ENCODE measurements at places on chromosomes 16 and 17.

DNA sequence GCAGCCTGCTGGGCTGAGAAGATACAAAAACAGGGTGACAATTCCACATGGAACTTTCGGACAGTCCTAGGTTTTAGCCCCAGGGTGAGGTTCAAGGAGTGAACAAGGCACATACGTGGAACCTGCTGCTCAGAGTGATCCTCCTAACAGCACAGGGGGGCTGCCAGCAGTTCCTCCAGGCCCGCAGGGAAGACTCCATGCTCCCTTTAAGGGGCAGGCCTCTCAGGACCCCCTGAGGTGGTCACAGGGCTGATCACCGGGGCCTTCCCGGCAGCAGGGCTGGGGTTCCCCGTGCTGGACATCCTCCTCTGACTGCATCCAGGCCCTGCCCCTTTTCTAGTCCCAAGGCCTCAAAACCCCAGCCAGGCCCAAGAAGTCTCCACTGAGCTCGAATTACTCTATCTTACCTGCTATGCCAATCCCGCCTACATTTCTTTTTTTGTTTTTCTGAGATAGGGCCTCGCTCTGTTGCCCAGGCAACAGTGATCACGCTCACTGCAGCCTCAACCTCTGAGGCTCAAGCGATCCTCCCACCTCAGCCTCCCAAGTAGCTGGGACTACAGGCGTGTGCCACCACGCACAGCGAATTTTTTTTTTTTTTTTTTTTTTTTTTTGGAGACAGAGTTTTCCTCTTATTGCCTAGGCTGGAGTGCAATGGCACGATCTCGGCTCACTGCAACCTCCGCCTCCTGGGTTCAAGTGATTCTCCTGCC is 10.4 kb downstream of the CANT1 start:
- DNase-seq = no peak

DNA sequence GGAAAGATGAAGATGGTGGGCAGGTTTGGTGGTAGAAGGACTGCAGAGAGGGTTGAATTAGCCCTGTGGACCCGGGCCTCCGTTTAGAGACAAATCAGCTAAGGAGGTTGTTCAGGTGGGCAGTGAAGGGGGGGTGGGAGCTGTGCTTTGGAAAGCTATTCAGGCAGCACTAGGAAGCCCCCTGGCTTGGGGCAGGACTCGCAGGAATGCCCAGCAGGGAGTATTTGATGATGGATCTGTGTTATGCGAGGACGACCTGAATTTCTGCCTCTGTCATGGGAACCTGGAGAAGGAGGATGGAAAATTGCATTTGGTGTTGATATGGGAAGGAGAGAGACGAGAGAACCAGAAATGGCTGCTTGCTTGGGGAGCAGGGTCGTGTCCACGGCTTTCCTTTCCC is 3.5 kb downstream of the SPDYE4 start:
- DNase-seq = no peak

- no peak for DNase-seq
Measured at GRCh38 chr17:64399071-64399766, 8.6 kb upstream of the PECAM1 start.

DNA sequence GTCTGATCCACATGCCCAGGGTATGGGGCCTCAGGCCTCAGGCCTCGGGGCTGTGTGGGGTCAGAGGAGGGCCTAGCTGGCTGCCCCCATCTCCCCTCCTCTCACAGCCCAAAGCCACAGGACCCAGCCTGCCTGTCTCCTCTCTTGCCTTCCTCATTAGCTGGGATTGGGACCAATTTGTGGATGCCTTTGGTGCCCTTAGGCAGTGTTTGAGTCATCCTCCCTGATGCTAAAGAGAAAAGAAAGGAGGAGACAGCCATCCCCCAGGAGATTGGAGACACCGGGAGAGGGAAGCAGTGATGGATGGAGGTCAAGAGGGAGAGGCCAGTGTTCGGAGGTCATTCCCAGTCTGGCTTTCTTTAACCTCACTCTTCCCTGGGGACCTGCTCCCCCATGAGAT is 23.3 kb upstream of the NOG start:
- DNase-seq = no peak

- DNase-seq = no peak
Measured at GRCh38 chr16:31711344-31711845, 162.2 kb upstream of the ZNF267 start.

DNA sequence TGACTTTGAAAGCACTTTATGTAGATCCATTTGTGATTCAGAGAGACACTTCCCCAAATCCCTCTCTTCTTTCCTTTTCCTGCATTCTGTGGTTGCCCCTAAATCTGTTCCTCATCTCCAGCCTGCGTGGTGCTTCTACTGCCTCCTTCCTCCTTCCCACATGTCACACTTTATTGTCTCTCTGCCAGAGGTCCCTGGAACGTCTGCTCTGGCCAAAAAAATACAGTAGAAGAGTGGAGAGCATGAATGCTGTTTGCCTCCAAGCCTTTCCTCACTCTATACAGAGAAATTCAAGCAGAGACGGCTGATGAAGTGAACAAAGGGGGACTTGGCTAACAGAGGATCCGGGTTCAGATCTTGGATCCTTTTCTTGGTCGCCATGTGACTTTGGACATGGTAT is 22.8 kb upstream of the IRX3 start:
- DNase-seq = no peak

- no peak for DNase-seq
Measured at GRCh38 chr16:80144191-80144590, 396.6 kb upstream of the DYNLRB2 start.

DNA sequence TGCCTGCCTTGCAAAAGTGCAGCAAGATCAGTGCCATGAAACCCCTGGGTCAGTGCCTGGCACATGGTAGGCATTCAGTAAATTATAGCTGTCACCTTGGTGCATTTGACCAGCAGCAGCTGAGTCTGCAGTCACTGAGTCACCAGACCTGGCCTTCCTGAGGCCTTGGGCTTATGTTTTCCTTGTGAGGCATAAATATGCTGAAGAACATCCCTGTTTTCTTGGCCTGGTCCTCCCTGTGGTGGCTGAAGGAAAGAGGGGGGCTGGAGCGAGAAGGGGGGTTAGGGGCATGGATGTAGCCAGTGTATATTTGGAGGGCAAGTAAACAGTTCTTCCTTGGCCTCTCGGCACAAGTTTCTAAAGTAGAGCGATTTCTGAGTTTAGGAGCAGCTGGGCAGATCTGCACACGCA is 26.5 kb downstream of the EPN2 start:
- no peak for DNase-seq

DNA sequence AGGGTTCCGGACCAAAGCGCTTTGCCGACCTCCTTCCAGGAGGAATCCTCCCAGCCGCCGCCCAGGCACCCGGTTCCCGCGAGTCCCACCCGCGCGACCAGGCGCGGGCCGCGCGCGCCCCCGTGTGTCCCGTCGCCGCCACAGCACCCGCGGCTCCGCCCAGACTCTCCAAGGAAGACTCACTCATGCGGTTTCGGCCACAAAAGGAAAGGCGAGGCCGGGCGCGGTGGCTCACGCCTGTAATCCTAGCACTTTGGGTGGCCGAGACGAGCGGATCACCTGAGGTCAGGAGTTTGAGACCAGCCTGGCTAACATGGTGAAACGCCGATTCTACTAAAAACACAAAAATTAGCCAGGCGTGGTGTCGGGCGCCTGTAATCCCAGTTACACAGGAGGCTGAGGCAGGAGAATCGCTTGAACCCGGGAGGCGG is 3.5 kb upstream of the PKMYT1 start:
- DNase-seq = peak; percentile 76

DNA sequence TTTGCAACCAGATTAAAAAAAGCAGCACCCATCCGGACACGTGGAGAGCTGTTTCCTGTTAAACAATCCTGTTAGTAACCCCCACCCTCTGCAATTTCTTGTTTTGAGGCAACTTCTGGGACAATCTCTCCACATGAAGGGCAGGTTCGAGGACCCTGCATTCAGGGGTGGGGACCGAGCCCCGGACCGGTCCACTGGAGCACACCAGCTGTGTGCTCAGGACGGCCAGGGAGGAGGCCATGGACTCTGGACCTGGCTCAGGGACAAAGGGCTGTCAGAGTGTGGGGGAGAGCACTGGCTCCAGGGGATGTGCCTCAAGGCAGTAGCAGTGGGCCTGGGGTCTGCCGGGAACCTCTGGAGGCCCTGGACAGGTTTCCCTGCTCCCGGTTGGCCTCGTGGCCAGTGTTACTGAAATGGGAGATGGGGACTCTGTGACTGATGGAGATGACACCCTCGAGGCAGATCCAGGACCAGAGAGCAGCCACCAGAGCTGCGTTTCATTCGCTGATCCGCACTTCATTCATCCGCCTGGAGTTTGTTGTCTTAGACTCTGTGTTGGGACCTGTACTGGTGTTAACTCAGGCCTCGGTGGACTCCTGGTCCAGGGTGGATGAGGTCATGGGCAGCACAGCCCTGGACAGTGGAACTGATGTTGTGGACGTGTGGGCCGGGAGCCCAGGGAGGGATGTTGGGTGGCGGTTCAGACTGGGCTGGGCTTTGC is 2.9 kb upstream of the CPNE7 start:
- no peak for DNase-seq

DNA sequence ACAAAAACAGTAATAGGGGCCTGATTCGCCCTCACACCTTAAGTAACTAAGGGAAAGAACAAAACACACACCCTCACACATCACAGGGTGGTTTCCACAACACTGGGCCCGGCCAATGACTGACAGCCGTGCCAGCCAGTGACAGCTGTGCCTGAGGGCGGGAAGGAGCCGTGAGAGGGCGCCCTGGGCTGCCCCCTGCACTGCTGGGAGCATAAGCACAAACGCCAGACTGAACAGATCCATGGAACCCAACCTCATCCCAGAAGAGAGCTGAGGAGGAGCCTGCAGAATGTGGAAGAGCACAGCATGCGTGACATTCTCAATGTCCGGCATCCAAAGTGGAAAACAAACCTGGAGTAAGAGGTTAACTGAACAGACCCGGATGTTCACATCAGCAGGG is 16.0 kb downstream of the CSNK1D start:
- DNase-seq = peak; percentile 57

DNA sequence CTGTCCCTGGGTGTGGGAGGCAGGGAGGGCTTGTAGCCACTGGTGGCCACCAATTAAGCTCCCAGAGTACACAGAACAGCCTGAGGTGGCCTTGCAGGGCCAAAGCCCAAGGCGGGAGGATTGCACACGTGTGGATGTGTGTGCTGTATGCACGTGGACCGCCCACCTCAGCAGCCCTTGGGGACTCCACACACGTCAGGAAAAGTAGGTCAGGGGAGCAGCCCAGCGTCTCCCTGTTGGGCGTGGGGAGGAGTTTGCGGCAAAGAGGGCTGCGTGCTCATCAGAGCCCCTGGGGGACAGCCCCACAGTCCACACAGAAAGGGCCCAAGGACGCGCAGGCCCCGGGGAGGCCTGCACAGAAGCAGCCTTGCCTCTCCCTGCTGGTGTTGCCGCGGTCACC is 19.6 kb downstream of the SBK1 start:
- no peak for DNase-seq
